ENCODE measurements at places on chromosomes 5 and 9. TPM values are rescaled to one million over a fixed set of nuclear protein-coding genes. Genes with fewer than 3 reads are reported as not detected.
A peak's percentile ranks its signal among the peaks of the same experiment; 100 is the strongest.

Gene MPDZ
- 113 TPM for total RNA-seq

Gene KIF20A
- total RNA-seq, result 1.9 TPM

Gene ROPN1L
- not detected for total RNA-seq

Gene DAP
- total RNA-seq, result 117 TPM

Gene LRRC19
- not detected for total RNA-seq

GRCh38 chr5:159951387-159951786, 35.1 kb downstream of the ADRA1B start:
- no peaks in the 10 kb centered on the region for H3K27me3 ChIP-seq
- no peak for DNase-seq
- H3K27ac ChIP-seq, result no peak overlapping the region
- H3K4me1 ChIP-seq, result no peaks in the 10 kb centered on the region
- H3K4me3 ChIP-seq, result no peak overlapping the region

GRCh38 chr9:97508852-97509251, 7.4 kb downstream of the TMOD1 start:
- no peak for DNase-seq
- H3K36me3 ChIP-seq, result no peaks in the 10 kb centered on the region
- no peaks in the 10 kb centered on the region for H3K27me3 ChIP-seq

GRCh38 chr9:92807031-92807756, 42.6 kb upstream of the BICD2 start:
- H3K36me3 ChIP-seq, result no peaks in the 10 kb centered on the region
- H3K27me3 ChIP-seq, result no peaks in the 10 kb centered on the region
- no peak for DNase-seq
- H3K27ac ChIP-seq, result no peak overlapping the region
- H3K4me3 ChIP-seq, result no peak overlapping the region
- no peaks in the 10 kb centered on the region for H3K4me1 ChIP-seq

DNA sequence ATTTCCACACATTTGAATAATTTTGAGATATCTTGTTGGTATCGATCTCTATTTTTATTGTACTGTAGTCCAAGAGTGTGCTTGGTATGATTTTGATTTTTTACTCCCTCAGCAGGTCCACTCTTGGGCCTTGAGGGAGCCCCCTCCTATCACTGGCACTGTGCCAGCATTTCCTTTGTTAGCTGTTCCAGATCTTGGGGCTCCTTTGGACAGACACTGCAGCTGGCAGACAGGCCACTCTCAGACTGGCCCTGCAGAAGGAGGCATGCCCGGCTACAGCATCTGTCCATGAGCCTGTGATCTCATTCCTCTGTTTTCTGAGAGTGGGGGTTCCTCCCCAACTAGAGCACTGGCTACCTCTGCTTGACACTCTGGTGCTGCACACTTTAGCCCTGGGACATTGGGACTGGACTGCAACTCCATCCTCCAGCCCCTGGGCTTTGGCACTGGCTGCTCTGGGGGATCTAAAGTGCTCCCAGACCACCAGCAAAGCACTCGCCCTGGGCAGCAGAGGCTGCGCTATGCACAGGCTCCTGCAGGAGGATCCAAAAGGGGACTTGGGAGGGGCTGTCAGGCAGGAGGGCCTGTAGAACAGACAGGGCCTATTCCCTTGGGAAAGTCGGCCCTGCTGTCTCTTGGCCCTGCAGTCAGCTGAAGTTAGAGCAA, 271.3 kb upstream of the DMAC1 start:
- no peak overlapping the region for H3K27ac ChIP-seq
- H3K4me3 ChIP-seq, result no peak overlapping the region
- DNase-seq, result no peak

- H3K36me3 ChIP-seq, result peaks cover 9% of the 10 kb centered on the region
- H3K27ac ChIP-seq, result no peak overlapping the region
- H3K4me1 ChIP-seq, result peaks cover 2% of the 10 kb centered on the region
- no peaks in the 10 kb centered on the region for H3K27me3 ChIP-seq
- DNase-seq, result no peak
Measured at GRCh38 chr5:138569782-138570181, 5.4 kb downstream of the HSPA9 start.

DNA sequence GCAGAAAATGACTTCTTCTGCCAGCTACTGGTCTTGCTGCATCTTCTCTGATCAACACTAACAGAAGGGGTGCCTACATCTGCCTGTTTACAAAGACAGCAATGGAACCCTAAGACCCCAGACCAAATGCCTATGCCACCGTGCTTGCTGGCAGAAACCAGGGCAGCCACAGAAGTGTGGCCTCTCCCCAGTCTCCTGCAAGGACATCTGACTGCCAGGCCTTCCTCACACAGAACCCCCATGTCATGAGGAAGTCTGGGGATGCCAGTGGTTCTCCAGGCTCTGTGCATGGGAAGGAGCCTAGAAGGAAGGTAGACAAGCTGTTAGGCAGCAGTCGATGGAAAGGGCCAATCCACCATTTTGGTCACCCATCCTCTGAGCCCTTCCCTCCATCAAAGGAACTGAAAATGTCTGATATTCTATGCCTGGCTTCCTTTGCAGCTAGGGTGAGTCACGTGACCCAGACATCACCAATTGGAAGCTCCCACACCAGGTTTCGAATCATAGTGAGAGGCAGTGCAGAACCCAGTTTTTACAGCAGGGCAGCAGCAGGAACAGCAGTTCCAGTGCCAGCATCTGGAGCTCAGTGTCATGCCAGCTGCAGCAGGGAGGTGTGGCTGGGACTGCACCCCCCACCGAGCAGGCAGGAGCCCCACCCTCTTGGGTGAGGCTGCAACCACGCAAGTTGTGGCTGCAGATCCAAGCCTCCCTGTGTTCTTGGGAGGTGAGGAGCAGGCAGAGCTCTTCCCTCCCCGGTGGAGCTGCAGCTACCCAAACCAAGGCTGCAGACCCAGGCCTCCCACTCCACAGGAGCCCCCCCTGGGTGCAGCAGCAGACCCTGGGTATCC, 123.4 kb downstream of the OLFM1 start:
- no peaks in the 10 kb centered on the region for H3K4me1 ChIP-seq
- DNase-seq, result peak; percentile 3
- no peaks in the 10 kb centered on the region for H3K36me3 ChIP-seq
- no peak overlapping the region for H3K4me3 ChIP-seq
- H3K27ac ChIP-seq, result no peak overlapping the region

DNA sequence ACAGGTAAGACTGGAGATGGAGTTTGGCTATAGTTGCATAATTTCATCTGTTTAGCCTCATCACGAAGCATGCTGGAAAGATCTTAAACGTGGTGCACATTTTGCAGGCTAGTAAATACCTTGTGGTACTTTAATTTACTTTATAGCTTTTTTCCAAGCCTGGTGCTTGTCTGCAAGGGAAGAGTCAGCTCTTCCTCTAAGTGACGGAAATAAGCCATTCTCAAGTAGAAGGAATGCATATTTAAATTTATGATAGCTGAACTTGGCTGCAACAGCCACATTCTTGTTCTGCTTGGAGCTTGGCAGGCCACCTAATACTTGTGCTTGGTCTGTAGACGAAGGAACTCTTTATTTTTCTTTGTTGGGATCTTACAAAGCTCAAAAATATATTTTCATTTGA, 188.0 kb upstream of the PIK3R1 start:
- H3K4me3 ChIP-seq, result no peak overlapping the region
- H3K27me3 ChIP-seq, result no peaks in the 10 kb centered on the region
- no peak overlapping the region for H3K27ac ChIP-seq
- no peak for DNase-seq

DNA sequence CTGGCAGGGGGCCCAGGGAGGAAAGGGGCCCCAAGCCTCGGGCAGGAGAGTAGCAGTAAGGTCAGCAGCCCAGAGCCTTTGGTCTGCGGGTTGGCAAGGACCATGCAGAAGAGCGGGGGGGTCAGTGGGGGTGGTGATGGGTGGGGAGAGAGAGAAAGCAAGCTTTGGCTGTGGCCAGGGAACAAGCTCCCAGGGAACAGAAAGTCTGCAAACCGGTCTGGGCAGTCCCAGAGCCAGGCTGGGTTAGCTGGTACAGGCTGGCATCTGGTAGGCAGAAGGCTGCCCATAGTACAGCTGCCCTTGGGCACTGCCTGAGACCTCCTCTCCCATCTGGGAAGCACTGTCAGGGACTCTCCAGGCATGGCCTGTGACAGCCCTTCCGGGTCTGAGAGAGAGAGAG, 10.5 kb upstream of the EPB41L4B start:
- H3K27ac ChIP-seq, result no peak overlapping the region
- no peaks in the 10 kb centered on the region for H3K4me1 ChIP-seq
- H3K4me3 ChIP-seq, result no peak overlapping the region
